ENCODE measurements at places on chromosomes 1 and 21. TPM values are rescaled to one million over a fixed set of nuclear protein-coding genes. Genes with fewer than 3 reads are reported as not detected.

DNA sequence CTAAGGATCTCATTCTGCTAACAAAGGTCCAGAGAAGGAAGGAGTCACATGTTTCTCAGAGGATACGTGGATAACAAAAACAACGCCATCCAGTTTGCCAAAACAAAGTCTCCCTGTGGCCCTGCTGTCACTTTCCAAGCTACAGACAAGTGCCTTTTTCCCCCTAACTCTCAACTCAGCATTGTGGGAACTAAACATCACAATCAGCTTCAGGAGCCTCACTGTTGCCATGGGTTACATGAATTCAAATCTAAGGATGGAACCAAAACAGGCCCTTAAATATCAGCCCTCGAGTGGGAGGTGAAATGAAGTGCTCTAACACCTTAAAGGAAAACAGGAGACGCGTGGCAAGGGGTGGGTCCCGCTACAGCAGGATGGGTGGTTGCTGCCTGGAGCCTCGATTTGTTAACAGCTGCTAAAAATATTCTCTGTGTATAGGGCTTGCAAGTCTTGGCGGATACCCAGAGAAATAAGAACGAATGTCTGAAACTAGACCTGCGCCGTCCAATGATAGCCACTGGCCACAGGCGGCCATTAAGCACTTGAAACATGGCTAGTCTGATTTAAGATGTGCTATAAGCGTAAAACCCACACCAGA, 66.4 kb upstream of the SOD1 start:
- peak; percentile 40 for DNase-seq

GRCh38 chr1:22309572-22309971, 142.1 kb upstream of the ZBTB40 start:
- DNase-seq: no peak

DNA sequence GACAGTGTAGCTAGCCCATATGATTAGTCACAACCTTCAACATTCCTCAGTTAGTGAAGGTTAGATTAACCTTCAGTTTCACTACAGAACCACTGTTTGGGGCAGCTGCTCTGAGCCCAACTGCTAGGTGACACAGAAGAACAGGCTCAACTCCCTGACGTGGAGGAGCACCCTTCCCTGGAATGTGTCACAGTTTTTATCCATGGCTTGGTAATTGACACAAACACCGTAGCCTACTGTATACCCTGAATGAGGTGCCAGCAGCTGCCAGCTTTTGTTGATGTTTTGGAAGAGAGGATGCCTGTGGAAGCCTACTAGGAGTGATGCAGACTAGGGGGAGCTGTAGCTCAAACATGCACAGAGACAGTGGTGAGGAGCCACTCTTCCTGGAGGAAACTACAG, 56.6 kb upstream of the CR2 start:
- no peak for DNase-seq

GRCh38 chr21:46317710-46318463, 5.8 kb downstream of the C21orf58 start:
- no peak for DNase-seq

- DNase-seq: no peak
These were observed 156.0 kb downstream of the PDE4B start for GRCh38 chr1:65948609-65949229.

GRCh38 chr1:176193663-176194062, 13.4 kb downstream of the COP1 start:
- DNase-seq: no peak

- DNase-seq: peak; percentile 25
These were observed 21.5 kb upstream of the ARHGAP29 start for GRCh38 chr1:94258873-94259331.

DNA sequence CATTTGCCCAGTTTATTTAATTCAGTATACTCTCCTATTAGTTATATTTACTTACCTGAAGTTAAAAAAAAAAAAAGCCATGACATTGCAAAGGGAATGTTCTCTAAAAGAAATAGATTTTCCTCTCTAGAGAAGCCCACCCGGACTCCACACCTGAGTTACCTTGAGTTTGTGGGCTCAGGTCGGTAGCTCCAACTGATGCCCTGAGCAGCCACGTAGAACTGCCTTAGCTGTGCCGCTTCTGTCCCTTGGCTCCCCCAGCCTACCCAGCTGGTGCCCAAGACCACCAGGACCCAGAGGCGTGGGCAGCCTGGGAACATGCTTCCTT, 250 bp downstream of the F5 start:
- no peak for DNase-seq

- peak; percentile 72 for DNase-seq
These were observed 122.3 kb downstream of the TNFSF18 start for GRCh38 chr1:172928412-172928811.

- DNase-seq: no peak
These were observed 99.8 kb upstream of the C1orf21 start for GRCh38 chr1:184287001-184287400.

DNA sequence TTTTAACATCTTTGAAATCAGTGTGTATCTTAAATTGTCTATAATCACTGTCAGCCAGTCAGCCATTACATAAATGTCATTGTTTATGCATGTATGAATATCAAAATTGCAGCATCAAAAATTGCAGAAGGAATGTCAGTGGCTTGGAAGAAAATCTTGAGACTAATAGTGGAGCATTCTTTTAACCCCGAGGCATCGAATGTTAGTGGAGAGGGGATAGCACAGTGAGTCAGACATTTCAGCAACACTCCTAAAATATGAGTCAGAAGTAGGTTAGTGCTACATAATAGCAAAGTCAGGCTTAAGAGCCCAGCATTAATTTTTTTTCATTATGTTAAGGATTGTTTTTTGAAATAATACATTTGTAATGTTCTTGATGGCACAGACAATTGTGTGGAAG, 45.5 kb downstream of the SNRPE start:
- DNase-seq: no peak

DNA sequence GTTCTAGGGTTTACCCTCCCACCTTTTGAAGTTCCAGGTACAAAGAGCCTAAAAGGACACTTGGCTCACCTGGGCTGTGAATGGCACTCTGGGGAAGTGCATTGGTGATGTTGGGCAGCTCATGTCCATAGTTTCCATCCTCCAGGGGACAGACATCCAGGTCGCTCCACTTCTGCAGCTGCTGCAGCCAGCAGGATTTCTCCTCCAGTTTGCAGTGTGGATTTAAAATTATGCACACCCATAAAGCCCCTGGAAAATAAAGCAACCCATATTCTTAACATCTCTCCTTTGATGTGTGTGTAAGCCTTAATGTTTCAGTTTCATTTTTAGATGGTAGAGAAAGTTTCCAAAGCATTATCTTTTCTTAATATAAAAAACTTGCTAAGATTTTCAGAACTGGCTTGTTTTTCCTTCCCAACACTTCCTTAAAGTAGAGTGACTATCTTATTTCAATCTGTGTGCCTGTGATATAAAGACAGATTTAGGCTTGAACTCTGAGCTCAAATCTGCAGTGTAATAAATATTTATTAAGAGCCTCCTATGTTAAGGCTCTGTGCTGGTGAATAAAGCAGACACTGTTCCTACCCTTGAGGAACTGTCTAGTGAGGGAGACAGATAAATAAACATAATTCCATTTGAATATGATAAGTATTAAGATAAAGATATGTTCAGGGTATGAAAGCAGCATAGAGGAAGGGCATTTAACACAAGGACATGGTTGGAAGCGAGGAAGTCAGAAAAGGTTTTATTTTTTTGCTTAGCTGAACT, 39.1 kb downstream of the UROD start:
- no peak for DNase-seq

- DNase-seq: no peak
These were observed 5.0 kb upstream of the ARL8A start for GRCh38 chr1:202149566-202149965.

GRCh38 chr1:204564835-204565234, 48.6 kb downstream of the MDM4 start:
- no peak for DNase-seq

DNA sequence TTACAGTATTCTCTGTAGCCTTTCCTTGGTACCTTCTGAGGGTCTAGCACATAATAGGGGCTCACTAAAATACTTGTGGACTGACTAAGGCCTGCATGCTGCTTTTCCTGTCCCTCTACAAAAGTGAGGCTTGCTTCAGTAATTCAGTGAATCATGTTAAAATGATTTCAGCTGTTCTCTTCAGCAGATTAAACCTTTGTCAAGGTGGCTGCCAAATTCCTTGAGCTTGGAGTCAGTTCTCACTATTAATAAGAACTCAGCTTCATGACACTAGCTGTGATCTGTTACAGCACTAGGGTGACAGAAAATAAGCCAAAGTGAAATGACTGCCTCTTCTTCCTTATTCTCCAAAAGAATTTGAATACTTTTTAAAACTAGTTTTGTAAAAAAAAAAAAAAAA, 128.8 kb downstream of the KCNN3 start:
- peak; percentile 63 for DNase-seq

DNA sequence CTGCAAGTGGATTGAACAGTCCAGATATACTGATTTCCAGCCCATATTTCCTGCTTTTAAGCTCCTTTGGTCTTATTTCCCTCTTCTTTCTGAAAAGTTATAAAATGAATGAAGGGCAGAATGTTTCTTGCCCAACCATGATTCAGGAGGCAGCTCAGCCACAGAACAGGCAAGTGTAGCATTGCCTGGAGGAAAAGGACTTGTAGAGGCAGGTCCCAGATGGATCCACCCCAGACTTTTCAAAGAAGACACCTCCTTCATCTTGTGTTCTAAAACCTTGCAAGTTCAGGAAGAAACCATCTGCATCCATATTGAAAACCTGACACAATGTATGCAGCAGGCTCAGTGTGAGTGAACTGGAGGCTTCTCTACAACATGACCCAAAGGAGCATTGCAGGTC, at the start of gene CLCA2:
CLCA2 (plus strand) TSS at position 299 of the 400 bp plus-strand sequence; CDS start at position 376, 77 bp downstream.
- DNase-seq: no peak

DNA sequence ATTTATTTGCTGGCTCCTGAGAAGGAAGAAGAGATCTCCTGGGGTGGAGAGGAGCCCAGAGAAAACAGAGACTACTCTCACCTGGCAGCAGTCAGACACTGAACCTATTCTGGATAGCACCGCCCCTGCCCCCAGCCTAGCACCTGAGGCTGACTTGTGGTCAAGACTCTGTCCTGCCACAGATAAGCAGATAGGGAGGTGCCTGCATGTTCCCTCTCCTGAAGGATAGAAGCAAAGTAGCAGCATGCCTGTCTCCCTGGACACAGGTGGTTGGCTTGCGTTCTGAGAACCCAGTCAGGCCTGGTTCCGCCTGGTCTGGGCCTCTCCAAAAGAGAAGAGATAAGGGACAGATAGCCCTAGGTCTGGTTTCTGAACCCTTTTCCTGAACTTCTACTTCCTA, 1.3 kb upstream of the EFNA3 start:
- DNase-seq: no peak

- peak; percentile 34 for DNase-seq
These were observed 87.2 kb downstream of the SYT2 start for GRCh38 chr1:202623075-202623474.

GRCh38 chr21:34363733-34364132, at the start of gene KCNE2:
TSS of gene KCNE2 (plus strand) at chr21:34364006. CDS start at chr21:34370479, 6,473 bp downstream.
- no peak for DNase-seq

- no peak for DNase-seq
These were observed 4.7 kb downstream of the SPRR5 start for GRCh38 chr1:152951711-152952110.

GRCh38 chr1:221366495-221367110, 375.3 kb downstream of the DUSP10 start:
- DNase-seq: no peak

GRCh38 chr21:35617491-35617890, 442.8 kb downstream of the SETD4 start:
- DNase-seq: no peak

DNA sequence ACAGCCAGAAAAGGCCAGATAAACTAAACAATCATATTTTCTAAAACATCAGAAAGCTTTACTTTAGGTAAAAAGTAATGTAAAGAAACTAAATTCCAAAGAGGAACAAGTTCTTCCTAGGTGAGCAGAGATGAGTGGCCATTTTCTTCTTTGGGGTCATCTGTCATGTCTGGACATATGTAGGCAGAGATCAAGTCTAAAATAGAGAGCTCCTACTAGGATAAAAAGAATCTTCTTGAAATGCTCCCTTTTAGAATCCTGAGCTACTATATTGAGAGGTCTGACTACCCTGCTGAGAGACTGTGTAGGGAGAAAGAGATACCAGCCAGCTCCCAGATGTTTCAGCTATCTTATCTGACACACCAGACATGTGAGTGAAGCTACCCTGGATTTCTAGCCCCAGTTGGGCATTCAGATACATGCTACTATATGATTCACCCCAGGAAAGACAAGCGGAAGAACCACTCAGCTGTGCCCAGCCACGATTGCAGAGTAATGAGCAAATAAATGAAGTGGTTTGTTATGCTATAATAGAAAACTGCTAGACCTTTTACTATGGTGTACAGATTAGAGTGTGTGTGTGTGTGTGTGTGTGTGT, 80.1 kb downstream of the TTLL7 start:
- no peak for DNase-seq

DNA sequence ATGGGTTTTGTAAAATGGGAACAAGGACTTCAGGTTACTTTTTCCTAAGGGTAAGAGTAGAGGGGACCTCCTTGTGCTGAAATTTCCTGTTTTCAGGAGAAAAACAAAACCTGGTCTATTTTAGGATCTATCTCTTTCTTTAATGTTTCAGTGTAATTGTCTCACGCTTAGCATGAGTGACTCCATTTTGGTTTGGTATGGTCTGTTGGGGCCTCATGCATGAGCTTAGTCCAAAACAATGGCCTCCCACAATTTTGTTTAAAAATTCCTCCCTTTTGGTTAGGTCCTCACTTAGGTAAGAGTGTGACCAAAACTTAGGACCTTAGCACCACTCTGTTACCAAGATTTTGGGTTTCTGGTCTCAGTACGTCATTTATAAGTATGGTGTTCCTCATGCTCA, 67.2 kb upstream of the TEKT2 start:
- no peak for DNase-seq

GRCh38 chr1:233656032-233656635, 42.2 kb downstream of the KCNK1 start:
- no peak for DNase-seq

ZNF683 gene
- total RNA-seq: not detected

IKBKE gene
- 3.4 TPM for total RNA-seq

DMBX1 gene
- total RNA-seq: not detected

TMPRSS15 gene
- 0.40 TPM for total RNA-seq

FAM177B gene
- total RNA-seq: 0.18 TPM

C1QB gene
- 18.5 TPM for total RNA-seq

FCRL1 gene
- total RNA-seq: 0.09 TPM

All from muscle of leg (tissue), 16 donors.